ENCODE measurements at places on chromosomes 1 and 21.

DNA sequence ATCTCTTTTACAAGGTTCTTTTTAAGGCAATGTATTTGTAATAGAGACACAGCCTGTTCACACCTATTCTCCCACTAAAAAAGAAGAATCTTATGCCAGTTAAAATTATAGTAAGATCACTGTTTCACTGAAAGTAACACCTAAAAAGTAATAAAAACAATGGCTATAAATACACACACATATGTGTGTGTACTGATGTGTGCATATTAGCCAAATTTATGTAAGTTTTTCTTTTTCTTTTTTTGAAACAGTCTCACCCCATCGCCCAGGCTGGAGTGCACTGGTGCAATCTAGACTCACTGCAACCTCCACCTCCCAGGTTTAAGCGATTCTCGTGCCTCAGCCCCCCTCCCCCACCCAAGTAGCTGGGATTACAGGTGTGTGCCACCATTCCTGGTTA, 56.8 kb upstream of the SLC30A10 start:
- DNase-seq = no peak

DNA sequence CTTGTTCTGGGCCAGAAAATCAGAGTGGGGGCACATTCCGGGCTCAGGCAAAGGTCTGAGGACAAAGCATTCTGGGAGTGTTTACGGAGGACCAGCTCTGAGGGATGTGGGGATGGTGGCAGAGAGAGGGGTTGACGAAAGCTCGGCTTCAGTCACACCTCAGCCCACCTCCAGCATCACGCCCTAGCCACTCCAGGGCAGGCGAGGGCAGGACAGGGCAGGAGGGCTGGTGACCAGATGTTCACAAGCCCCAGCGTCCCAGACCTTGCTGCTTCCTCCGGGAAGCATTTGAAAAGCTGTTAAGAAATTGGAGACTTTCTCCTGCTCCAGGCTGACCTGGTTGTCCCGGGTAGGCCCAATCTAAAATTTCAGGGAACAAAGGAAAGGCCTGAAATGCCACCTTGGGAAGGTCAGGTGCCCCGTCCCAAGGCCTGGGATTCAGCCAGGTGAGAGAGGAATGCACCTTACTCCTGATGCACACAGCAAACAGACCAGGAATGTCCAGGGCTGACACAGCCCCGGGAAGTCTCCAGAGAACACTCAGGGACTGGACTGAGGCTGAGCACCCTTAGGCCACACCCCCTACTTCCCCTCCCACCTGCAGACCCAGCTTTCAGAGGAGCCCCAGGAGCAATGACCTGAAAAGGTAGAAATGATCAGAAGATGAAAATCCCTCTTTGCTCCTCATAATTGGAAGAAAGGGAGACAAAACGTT, 71.9 kb upstream of the KLHDC7A start:
- DNase-seq = no peak

- DNase-seq = no peak
Observed at GRCh38 chr1:151799179-151800022, 5.8 kb downstream of the LINGO4 start.

- no peak for DNase-seq
Observed at GRCh38 chr1:37094302-37094701, 60.0 kb upstream of the GRIK3 start.

DNA sequence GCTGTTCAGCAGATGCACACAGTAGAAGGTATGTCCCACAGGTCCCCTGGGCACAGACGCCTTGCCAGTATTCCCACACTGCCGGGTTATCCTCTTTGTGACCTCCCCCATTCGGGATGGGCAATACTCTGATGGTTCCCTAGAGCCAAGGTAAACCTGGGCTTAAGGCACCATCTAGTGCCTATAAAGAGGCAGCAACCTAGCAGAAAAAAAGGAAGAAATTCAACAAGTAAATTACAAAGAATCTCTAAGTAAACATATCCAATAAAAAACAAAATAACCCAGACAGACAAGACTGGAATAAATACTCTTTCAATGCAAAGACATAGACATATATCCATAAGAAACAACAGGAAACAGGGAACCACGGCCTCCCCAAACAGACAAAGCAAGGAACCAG, 39.4 kb downstream of the HSF2BP start:
- DNase-seq = peak; percentile 44

- no peak for DNase-seq
Observed at GRCh38 chr1:231327617-231328016, 10.0 kb downstream of the EXOC8 start.

GRCh38 chr1:241640867-241641622, 876 bp upstream of the CHML start:
- no peak for DNase-seq

DNA sequence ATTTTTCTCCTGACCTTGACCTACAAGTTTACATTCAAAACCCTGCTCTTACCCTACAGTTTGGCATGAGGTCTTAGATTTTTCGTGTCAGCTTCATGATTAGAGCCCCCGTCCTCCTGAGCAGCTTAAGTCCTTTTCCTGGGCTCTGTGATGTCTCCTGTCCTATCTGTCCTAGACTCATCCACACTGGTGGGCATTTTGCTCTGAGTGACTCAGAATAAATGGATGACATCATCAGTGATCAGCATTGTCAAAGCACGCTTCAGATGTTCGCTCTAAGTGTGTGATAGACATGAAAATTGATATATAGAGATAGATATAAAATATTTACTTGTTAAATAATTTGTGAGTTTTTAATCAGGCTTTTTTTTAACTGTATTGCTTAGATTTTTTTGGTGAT, 21.8 kb downstream of the RGS13 start:
- DNase-seq = no peak

- peak; percentile 39 for DNase-seq
Observed at GRCh38 chr1:93349231-93350135, 3.8 kb downstream of the DR1 start.

DNA sequence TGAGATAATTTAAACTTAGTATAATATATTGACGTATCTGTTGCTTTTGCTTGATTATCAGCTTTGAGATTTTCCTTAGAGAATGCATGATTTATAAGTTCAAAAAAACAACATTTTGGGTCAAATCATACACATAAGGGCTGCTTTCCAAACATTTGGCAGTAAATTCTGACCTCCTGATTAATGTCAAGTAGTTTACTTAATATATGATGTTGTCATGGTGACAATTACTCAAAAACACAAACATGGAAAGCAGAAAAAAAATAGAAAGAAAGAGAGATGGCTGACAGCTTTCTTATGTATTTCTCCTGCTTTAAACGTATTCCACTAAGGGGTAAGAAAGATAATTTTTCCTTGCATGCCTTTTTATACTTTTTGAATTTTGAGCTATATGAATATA, 258.2 kb upstream of the C1orf105 start:
- DNase-seq = no peak

DNA sequence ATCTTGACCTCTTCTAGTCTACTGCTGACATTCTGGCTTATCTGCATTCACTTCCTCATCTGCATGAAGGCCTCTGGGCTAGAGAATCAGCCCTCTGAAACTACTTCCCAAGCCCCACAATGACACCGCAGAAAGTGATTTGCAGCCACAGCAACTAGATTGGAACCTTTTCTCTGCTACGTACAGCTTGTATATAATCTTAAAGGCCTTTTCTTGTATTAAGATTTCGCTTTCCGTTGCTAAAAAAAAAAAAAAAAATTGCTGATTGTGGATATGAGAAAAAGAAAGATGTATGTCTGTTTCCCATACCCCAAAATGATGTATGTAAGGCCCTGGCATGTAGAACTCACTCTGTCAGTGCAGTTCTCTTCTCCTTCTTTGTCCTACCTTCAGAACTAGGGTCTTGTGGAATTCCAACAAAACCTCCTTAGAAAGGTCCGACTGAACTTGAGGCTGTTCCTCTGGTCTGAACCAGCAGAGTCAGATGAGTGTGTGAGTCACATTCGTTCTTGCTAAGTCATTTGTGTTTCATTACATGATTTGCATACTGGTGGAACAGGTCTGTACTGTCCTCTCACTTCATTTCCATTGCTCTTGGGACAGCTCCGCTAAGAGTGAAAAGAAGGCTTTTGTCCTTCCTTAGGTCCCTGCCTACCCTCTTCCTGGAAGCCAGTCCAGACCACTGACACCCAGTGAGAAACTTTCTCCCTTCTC, 62.7 kb downstream of the PLPP3 start:
- DNase-seq = peak; percentile 28

GRCh38 chr1:91749788-91750231, 136.1 kb downstream of the TGFBR3 start:
- no peak for DNase-seq

GRCh38 chr1:155080312-155081228, 1.9 kb downstream of the EFNA3 start:
- no peak for DNase-seq

DNA sequence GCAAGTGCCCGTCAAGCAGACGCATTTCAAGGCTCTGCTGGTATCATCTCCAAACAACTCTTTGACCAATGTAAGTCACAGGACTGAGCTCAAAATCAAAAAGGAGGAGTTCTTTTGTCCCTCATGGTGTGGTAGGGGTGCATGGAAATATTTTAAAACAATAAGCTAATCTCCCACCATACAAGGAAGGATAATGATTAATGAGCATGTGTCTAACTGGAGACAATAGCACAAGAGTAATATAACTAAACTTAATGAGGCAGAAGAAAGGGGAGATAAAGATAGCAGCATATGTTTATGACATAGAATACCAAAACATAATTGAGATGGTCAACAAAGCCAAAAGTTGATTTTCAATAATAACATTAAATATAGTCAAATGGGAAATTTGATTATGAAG, 668.0 kb upstream of the ZP4 start:
- DNase-seq = no peak

DNA sequence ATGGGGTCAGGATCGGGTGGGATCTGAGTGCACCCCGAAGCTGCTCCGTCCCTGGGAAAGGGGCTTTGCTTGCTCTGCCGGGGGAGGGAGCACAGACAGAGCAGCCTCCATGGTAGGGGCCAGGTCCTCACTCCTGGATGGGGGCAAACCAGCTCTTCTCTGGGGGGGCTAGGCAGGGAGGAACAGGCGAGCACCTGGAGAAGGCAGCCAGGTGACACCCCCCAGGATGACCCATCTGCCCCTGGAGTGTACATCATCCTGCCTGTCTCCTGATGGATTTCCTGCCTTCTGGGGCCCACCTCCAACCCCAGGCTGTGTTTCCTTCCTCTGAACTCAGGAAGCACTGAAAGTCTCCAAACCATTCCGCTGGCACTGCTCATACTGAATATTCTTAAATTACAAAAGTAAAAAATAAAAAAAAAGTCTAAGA, 248.0 kb downstream of the RHOU start:
- DNase-seq = no peak

DNA sequence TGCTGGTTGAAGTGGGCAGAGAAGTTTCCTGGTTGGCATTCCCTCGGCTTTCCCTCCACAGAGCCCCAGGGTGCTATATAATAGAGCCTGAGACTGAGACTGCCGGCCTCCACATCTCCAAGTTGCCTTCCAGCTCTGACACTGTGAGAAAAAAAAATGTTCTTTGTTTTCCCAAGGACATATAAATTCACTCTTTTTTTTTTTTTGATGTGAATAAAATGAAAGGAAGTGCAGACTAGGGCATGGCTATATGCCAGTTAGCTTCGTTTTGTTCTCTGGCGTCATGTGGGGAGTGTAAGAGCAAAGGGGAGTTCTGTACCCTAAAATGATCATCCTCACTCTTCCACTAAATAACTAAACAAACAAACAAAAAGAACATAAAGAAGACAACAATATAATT, 101.6 kb downstream of the TNFSF18 start:
- no peak for DNase-seq

GRCh38 chr1:150192012-150192411, 42.3 kb downstream of the PLEKHO1 start:
- DNase-seq = peak; percentile 45

GRCh38 chr1:206001476-206001888, 1.7 kb downstream of the RAB7B start:
- DNase-seq = peak; percentile 90

DNA sequence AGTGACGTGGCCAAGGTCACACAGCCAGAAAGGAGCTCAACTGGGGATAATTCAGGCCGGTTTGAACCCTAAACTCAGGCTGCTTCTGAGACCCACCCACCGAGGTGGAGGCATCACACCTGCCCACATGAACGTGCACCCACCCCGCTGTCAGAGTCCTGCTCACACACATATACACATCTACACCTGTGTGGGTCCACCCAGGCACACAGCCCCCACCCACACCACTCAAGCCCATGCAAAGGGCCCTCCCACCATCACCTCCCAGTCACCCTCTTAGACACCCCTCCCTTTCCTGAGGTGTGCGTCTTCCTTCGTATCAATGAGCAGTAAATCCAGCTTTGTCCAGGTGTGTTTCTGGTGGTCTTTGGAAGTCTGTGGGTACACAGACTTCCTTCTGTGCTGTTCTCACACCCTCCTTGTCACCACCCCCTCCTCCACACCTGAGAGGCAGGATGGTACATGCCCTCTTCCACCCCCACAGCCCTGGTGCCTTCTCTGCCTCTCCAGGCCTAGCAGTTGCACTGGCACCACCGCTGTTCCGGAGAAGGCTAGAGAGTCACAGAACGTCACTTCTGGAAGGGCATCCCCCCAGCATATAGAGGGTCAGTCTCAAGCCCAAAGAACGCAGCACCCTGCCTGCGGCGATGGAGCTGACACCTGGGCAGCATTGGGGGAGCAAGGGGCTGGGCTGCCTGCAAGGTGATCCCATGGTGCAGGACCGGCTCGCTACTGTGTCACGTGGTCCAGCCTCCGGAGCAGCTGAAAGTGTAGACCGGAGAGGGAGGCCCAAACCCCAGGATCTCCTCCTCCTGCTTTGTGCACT, 18.9 kb upstream of the FAM131C start:
- DNase-seq = no peak

DNA sequence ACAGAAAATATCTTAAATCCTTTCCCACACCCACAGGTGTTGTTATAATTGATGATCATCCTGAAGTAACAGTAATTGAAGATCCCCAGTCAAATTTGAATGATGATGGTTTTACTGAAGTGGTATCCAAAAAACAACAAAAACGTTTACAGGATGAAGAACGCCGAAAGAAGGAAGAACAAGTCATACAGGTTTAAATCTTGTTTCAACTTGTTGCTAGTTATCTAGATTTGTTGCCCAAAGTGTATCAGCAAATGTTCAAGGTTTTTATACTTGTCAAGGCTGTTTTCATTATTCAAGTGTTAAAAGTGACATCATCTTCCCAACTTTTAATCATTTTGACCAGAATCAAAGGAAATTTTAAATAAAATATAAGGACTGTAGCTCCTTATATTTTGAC, 64.7 kb downstream of the PRRC2C start:
- no peak for DNase-seq

GRCh38 chr1:237591353-237591752, 299.4 kb downstream of the ZP4 start:
- no peak for DNase-seq

GRCh38 chr1:246597340-246597739, 31.1 kb downstream of the CNST start:
- DNase-seq = peak; percentile 93

Data from fibroblast of villous mesenchyme (primary cell).